ENCODE measurements at places on chromosomes 7 and 10.

GRCh38 chr10:79131836-79132631 lies 63.3 kb downstream of the ZMIZ1 start:
- DNase-seq = no peak

GRCh38 chr10:100709146-100710082 lies 36.0 kb upstream of the PAX2 start:
- DNase-seq = no peak

DNA sequence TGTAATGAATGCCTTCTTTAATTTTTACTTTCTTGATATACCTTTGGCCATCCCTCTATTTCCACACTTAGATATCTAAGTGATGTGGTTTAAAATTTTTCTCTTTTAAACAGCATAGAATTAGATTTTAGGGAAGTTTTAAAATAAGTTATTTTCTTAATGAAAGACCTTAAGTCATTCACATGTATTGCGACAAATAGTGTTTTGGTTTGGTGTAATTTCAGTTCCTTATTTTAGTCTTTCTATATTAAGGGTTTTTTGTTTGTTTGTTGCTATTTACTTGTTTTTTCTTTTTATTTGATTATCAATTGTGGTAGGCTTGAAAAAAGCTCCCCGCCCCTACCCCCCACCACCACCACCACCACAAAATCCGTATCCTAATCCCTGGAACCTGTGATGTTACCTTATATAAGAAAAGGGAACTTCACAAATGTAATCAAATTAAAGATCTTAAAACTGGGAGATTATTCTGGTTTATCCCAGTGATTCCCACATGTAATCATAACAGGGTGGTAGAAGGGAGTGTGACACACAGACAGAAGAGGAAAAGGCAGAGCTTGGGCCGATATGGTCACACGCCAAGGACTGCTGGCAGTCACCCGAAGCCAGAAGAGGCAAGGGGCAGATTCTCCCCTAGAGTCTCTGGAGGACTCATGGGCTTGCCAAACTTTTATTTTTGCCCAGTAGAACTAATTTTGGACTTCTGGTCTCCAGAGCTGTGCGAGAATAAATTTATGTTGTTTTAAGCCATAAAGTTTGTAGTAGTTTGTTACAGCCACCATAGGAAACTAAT lies 149.7 kb downstream of the NPSR1 start:
- no peak for DNase-seq

GRCh38 chr7:15839416-15840100 lies 153.1 kb upstream of the MEOX2 start:
- no peak for DNase-seq

- DNase-seq = no peak
Observed at GRCh38 chr10:48487244-48487643, 117.6 kb downstream of the ARHGAP22 start.

GRCh38 chr7:8499128-8499527 lies 65.7 kb downstream of the NXPH1 start:
- DNase-seq = no peak

GRCh38 chr10:97538411-97538810 lies 34.2 kb upstream of the ANKRD2 start:
- DNase-seq = no peak

GRCh38 chr10:87053577-87054181 lies 33.6 kb downstream of the FAM25A start:
- peak; percentile 15 for DNase-seq

- no peak for DNase-seq
Observed at GRCh38 chr10:46080886-46081285, 34.8 kb upstream of the MSMB start.

GRCh38 chr10:7786430-7786829 lies 1.4 kb downstream of the KIN start:
- no peak for DNase-seq

GRCh38 chr10:111724121-111724520 lies 459.4 kb downstream of the GPAM start:
- DNase-seq = no peak

DNA sequence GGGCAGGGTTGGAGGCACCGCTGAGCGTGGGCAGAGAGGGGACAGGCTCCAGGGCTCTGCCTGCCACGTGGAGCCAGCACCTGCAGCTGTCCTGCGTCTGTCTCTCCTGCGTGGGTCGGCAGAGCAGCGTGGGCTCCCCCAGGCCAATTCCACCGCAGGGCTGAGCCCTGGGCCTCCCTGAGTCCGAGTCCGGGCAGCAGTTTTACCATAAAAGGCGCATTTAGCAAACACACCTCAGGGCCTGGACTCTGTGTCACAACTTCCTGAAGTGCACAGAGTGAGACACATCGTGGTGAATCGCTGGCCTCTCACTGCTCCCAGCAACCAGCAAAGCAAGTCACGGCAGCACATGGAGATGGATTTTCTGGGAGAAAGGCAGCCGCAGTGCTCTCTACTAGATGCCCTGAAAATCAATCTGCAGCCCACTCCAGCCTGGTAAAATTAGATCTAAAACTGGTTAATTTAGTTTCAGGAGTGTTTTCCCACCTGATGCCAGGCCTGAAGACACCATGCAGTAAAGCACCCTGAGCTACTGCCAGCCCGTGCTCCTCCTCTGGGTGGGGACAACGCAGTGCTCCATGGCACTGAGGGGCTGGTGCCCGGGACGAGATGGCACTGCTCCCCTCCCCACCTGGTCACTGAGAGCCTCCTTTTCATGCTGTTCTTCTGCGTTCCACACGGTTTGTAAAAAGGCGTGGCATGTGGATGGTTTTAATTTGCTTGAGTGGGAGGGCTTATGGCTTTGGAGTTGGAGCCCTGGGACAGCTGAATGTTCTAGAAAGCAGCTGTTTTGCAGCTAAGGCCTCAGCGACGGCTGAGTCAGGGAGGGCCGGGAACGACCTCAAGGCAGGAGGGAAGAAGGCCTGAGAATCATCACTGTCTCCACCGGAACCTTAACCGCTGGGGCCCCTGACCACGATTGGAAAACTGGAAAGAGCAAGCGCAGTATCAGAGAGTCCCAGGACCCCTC lies 336.9 kb downstream of the ADARB2 start:
- DNase-seq = no peak

- no peak for DNase-seq
Observed at GRCh38 chr7:5792792-5793191, 11.3 kb upstream of the RNF216 start.

DNA sequence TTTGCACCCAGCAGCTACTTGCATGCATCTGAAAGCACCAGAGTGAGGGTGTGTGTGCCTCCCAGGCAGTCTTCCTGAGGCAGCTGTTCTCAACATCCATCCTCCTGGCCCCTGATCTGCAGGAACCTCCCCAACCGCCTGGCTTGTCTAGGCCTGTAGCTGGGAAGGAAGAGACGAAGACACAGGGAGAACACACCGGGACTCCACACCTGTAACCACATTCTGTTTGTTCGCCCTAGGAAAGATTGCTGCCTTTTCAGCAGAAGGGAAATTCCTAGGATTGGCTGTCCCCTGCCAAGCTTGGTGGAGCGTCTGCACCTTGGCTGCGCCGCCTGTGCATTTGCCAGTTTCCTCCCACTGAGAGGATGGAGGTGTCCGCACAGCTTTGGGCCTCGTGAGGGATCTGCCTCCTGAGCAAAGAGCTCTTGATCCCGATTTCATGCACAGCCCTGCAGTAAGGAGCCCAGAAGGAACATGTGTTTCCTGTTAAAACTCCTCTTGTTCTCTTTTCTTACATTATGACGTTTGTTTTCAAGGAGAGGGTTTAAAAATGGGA lies 154.6 kb downstream of the TPST1 start:
- no peak for DNase-seq

DNA sequence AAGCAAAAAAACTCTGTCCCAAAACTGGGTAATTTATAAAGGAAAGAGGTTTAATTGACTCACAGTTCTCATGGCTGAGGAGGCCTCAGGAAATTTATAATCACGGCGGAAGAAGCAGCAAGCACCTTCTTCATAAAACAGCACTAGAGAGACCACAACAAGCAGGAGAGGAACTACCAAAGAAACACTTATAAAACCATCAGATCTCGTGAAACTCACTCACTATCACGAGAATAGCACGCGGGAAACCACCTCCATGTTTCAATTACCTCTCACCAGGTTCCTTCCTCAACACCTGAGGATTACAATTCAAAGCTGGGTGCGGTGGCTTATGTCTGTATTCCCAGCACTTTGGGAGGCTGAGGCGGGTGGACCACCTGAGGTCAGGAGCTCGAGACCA lies 48.5 kb downstream of the PDIA4 start:
- no peak for DNase-seq

DNA sequence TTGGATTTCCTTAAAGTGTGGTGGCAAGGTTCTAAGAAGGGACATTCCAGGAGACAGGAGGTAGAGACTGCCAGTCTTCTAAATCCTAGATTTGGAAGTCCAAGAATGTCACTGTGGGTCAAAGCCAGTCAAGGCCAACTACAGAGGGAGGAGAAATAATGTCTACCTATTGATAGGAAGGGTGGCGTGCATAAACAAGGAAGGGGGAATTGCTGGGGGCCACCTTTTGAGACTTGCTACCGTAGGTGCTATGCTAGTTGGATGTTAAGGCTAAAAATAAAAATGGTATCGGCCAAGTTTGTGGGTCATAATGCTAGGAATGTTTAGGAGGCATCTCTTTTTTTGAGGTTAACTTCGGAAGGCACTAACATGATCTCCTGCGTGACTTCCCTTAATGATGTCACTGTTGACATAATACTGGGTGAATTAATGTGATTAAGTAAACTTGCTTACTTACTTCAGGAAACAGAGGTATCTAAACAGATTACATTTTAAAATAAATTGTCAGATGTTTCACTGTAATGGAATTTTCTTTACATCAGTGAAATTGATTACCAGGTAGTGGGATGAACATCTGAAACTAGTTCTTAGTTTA lies 4.8 kb downstream of the BTRC start:
- no peak for DNase-seq

- DNase-seq = no peak
Observed at GRCh38 chr7:53900856-53901528, 641.2 kb upstream of the VSTM2A start.

- DNase-seq = no peak
Observed at GRCh38 chr10:29794776-29795611, 160.2 kb upstream of the SVIL start.

- DNase-seq = peak; percentile 77
Observed at GRCh38 chr10:127977357-127978009, 70.6 kb downstream of the PTPRE start.

DNA sequence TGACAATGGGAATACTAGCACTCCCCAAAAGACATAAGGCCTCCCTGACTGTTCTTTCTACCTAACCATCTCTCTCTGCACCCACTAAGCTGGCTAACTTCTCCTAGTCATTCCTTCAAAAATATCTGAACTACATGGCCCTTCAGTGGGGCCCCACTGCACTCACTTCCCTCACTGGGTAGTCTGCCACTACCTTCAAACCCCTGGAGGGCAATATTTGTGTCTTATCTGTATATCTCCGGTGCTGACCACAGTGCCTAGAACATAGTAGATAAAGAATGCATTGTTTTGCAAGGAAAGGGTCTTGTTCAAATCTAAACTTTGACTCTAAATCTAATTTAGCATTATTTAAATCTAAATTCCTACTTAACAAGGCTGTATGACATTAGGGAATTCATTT lies 44.3 kb downstream of the CACUL1 start:
- no peak for DNase-seq

DNA sequence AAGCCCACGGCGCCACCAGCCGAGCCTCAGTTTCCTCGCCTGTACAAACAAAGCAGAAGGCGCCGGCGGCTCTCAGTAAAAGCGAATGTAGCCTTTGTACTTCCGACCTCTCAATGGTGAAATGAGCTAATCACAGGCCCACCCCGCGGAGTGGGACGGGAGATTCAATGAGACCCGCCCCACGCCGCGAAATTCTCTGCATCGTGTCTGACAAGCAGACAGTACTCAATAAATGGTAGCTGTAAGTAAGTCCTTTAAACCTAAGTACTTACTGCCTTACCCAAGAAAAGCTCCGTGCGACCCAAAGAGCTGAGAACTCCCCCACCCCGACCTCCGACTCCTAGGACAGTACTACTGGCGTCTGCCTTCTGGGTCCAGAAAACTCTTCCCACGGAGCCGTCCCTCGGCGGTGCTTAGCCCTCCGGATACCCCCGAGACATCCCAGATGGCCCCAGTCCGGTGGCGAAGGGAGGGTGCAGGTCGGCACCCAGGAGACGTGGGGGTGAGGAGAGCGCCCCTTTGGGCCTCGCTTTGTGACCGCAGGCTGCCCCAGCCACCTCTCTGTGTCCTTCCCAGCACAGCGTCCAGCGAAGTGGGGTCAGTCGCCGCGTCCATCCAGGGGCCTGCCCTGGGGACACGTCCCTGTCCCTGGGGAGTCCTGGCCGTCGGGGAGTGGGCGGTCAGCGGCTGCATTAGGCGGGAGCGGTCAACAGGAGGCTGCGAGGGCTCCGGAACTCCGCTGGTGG lies 972 bp upstream of the CXCL12 start:
- DNase-seq = no peak

DNA sequence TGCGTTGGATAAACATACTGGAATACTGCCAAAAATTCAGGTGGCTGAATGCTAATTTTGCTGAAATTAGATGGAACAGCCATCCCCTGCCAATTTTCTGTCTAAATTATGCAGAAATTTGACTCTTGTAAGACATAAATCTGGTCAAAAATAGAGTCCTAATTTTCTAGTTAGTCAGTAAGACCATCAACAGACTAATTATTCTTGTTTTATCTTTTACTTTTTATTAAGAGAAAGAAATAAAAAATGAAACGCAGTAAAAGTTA lies 110.3 kb upstream of the GATA3 start:
- no peak for DNase-seq

DNA sequence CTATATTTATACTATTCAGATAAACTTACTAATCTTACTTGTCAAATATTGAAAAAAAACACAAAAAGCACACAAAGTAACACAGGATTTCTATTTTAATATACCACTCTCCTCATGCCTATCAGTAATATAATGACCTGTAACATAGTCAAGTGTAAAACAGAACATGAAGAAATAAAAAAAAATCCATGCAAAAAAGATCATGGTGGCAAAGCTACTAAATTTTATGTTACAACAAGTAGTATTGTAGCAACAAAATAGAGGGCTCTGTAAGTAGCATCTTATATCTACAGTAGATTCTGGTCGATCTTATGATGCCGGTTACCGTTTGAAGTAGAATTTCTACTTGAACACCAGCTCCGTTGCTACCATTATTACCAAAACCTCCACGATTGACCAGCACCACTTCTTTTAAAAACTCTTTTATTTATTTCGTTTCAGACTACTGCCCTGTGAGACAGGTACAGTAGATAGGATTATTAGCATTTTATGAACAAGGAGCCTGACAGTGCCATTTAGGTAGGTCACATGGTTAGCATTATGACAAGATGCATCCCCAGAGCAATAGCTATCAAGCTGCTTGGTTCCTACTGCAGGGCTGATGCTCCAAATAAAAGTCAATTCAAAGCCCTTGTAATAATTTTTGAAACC lies 2.1 kb downstream of the CPED1 start:
- no peak for DNase-seq
